ENCODE measurements at places on chromosomes 16 and 17.

- no peak for DNase-seq
Measured at GRCh38 chr17:74992223-74992622, 4.8 kb downstream of the CDR2L start.

GRCh38 chr17:65243838-65244625 lies 106.9 kb downstream of the RGS9 start:
- no peak for DNase-seq

GRCh38 chr16:69328854-69329316 lies 1.5 kb downstream of the PDF start:
- DNase-seq: no peak

GRCh38 chr16:85153656-85154091 lies 41.4 kb upstream of the CIBAR2 start:
- no peak for DNase-seq

Data from stimulated activated CD8-positive, alpha-beta memory T cell treated with anti-CD3 and anti-CD28 coated beads, Interleukin-2, amount 100 ng/mL, for 1 hour (primary cell).